ENCODE measurements at places on chromosomes 2 and 18.

GRCh38 chr2:133457861-133458260, 110.4 kb downstream of the NCKAP5 start:
- DNase-seq, result no peak

DNA sequence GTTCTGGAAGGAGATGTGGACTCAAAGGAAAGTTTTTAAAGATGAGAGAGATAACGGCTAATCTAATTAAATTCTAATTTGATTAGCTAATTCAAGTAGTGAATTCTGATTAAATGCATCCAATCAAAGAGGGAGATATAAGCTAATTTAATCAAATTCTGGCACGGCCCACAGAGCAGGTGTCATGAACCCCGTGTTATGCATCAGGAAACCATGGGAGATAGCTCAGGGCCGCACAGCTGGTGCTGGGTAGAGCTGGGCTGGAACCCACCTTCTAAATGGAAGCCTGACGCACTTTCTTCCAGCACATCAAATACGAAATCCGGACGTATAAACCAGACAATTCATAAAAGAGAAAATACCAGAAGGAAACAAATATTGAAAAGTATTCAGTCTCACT, 57.2 kb downstream of the GREB1 start:
- no peak for DNase-seq

DNA sequence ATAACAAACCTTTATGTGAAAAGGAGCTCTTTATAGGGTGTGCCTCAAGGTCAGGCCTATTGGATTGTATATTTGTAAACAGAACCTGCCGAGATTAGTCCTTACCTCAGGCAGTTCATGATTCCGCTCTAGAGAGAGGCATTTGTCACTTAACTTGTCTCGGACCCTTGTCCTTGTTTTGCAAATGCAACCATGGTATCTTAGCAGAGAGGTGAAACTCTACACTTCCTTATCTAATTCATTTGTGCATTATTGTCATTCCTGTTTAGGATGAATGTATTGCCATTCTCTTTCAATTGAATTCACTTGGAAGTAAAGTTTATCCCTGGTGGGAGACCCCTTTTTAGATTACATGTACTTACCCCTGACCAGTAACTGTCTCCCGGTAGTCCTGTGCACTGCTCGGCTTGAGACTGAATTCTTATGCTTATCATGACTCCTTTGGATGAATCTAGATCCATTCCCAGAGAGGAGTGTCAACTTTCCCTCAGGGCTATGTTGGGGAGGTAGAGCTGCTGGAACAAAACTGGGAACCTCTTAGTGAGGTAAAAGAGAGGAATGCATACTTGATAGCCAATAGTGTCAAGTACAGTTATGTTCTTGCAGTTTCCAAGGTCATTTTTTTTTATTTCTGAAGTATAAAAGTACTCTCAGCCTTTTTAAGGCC, 46.6 kb downstream of the SGPP2 start:
- DNase-seq, result no peak

DNA sequence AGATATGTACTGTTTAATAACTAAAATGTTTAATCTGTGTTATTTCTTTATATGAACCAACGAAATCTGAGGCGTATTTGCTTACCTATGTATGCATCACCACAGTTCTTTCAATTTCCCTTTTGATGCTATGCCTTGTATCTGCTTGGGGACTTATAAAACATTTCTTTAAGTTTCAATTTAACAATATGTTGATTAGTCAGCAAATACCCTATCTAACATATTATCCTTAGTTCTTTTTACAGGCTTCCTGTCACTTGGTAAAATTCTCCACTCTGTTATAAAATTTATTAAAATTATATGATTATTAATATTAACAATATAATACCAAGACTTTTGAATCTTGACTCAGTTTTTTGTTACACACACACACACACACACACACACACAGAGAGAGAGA, 174.3 kb downstream of the CPS1 start:
- no peak for DNase-seq

DNA sequence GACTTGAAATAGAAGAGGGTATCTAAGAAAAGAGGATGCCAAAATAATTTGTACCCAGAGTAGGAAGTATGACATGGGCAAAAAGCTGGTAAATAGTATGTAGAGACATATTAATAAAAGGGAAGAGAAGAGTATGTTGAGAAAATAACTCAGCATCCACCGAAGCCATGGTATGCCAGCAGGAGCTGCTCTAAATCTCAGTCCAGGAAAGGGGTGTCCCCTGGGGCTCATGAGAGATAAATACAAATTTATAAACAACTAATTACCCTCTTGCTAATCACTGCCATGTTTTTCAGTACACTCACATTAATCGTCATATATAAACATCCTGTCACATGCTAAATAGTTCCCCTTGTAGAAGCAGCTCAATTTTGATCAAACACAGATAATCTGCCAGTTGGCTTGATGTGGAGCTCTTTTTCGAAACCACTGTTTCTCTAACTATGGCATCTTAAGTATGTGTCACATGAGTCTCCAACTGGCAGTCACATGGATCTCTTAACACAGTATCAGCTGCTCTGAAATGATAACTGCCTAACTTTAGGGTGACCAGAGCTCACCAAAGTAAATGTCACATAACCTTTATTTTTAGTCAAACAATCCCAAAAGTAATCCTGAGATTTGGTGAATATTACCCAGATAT, 31.9 kb downstream of the EXOC6B start:
- DNase-seq, result no peak

DNA sequence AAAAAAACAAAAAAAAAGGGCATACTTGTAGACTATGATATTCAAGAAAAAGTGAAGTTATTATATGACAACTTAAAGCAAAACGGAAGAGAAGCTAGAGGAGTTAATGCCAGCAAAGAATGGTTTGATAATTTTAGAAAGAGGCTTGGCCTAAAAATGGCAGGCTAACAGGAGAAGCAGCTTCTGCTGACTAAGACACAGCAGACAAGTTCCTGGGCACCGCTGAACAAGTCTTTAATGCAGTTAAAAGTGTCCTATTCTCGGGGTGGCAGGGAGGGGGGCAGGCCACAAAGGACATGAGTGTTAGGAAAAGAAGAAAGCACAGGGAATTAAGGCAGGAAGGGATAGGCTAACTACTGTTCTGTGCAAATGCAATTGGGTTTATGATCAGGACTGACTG, 50.3 kb upstream of the GAREM2 start:
- DNase-seq, result no peak

- DNase-seq, result no peak
Measured at GRCh38 chr2:180520921-180521581, 459.4 kb upstream of the UBE2E3 start.

GRCh38 chr18:37582261-37582660, 16.7 kb upstream of the CELF4 start:
- DNase-seq, result no peak

GRCh38 chr2:215699700-215700538, 264.1 kb upstream of the FN1 start:
- no peak for DNase-seq

DNA sequence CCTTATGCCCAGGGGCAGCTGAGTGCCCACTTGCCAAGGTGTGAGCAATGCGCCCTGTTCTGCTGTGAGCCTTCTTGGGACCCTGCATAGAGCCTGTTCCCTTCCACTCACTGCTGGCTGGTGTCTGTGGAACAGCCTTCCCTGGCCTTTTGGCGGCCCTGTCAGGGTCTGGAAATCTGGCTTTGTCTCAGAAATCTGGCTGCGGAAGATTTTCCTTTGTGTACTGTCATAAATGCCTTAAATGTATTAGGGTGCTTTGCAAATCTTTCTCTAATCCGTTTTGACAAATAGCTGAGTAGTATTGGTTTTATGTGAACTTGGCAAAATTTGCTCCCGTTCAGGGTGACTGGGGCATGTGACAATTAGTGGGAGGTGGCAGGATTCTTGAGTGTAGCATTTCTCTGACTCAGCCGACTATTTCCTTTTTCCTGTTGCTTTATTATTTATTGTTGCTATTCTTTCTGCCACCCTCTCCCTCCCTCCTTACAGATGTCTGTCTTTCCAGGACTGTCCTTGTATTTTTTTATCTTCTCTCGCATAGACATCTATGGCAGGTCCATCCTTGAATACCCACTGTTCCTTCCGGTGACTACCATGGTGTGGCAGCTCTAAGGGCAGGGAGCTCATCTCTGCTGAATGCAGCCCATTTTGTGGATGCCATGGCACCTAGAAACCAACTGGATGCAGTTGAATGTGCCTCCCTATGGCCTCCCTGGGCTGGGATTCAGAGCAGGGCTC, 41.8 kb downstream of the LDLRAD4 start:
- DNase-seq, result peak; percentile 32

DNA sequence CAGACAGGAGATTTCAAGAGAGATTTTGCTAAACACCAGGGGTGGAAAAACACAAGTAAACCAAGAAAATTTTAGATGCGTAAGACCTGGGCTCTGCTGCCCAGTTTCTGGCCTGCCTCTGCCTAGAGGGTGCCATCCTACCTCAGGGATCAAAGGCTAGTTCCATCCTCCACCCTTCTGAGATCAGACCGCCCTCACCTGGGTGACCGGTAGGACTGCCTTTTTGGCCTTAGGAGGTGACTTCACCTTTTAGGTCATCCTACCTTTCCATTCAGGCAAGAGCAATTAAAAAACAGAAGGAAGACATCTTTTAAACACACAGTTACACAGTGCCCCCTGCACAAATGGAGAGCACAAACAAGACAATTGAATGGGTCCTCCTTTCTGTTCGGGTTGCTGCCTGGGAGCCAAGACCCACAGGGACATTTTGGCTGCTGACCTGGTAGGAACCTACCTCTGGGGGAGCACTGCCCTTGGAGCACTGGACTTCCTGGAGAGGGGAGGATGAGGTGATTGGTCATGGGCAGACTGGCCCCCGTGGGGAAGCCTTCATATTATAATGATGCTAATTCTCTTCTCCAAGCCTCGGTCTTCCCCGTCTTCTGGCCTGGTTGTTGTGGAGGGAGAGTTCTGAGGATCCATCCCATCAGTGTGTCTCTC, 3.1 kb downstream of the PSD4 start:
- DNase-seq, result no peak

DNA sequence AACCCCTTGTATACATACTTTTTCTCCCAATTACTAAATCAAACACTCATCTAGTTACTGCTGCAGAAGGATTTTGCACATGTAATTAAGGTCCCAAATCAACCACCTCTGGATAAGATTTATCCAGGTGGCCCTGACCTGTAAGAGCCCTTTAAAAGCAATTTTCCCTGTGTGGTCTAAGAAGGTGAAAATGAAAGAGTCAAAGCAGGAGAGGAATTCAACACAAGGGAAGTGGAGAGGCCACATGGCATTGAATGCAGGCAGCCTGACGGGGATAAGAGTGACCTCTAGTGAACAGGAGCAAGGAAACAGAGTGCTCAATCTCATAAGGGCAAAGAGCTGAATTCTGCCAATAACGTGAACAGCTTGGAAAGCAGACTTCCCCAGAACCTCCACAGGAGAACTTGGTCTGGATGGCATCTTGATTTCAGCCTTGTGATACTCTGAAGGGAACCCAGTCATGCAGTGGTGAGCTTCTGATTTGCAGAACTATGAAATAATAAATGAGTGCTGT, 27.2 kb downstream of the PPP3R1 start:
- DNase-seq, result no peak

Data from upper lobe of right lung (tissue), 1 donor.